ENCODE measurements at places on chromosomes 13 and 19.

DNA sequence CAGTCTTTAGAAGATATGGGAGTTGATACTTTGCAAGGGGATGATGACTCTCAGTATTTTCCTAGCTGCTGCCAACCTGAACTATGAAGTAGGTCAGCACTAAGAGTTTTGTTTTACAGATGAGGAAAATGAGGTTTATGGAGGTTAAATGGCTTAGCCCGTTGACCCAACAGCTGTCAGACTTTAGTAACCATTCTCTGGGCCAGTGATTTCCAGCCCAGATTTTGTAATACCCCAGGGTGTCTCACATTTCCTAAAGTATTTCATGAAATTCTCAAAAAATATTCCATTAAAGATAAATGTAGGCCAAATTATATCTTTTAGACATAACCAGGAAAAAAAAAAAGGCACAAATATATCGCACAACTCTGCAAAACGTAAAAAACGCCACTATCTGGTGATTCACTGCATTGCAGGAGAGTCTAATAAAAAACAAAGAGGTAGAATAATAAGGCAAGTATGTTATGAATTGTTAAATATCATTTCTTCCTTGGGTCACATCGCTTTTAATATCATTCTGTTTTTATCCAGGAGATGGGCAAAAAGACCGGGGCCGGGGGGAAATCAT is 112.5 kb downstream of the DACH1 start:
- DNase-seq = no peak

GRCh38 chr13:92136449-92137155 is 738.2 kb downstream of the GPC5 start:
- DNase-seq = no peak

- DNase-seq = no peak
These were observed 11.2 kb downstream of the CEBPA start for GRCh38 chr19:33290956-33291622.

GRCh38 chr19:6271721-6272410 is 7.9 kb downstream of the MLLT1 start:
- DNase-seq = no peak

GRCh38 chr19:22526661-22527272 is 104.6 kb upstream of the ZNF98 start:
- DNase-seq = no peak

- DNase-seq = no peak
These were observed 40.5 kb upstream of the NBEA start for GRCh38 chr13:34901572-34901971.

DNA sequence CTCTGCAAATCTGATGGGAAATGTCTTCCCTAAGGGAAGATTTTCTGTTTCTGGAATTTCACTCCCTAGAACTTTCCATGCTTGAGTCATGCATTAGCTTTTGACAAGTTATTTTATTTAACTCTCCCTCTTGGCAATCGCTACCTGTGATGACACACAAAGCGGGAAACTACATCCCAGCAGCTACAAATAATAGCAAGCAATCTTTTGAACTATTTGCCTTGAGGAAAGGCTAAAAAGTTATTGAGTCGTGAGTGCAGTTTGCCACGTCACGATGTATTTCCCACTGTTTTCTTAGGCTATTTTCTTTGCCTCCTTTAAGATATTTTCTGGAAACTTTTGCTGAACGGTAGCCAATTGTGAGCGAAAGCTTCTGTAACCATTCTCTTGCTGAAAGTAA is 353.3 kb upstream of the HTR2A start:
- no peak for DNase-seq

GRCh38 chr13:40442231-40442630 is 224.2 kb downstream of the FOXO1 start:
- DNase-seq = no peak

- no peak for DNase-seq
These were observed 44.3 kb upstream of the CEACAM21 start for GRCh38 chr19:41531438-41532311.

Data from Panc1 (cell line).